ENCODE measurements at places on chromosomes 12 and 14. TPM values are rescaled to one million over a fixed set of nuclear protein-coding genes. Genes with fewer than 3 reads are reported as not detected.

PLEKHD1 gene
- total RNA-seq = 0.14 TPM

DNA sequence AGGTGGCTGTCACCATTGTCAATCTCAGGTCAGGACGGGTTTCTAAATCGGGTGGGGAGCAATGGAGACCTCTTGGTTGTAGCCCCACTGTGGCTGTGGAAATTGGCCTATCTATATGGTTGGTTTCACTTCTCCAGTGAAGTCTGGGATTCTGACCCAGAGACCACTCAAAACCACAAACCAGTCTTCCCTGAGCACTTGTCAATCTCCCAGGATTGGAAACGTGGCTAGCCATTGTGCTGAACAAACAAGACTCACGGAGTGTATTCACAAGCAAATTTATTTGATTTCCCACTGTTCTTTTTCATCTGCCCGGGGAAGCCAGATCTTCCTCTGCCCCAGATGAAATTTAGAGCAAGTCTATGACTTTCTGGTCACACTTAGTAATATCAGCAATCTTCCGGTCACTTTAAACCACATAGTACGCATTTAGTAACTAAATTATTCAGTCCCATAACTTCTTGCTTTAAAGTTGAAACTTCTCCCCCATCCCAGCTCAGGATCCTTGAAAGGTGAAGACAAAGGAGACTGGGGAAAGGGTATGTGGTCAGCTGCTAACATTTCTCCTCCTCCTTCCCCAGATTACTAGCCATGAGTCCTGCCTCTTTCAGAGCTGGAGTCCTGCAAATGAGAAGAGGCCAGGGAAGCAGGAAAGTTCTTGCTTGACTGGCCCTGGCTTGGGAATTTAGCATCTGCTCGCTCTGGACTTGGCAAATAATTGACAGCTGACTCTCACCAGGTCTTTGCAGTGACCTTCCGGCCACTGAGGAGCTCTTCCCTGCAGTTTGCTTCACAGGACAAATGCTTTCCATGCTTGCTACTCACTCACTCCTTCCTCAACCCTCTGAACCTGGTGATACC is 123.2 kb upstream of the MAX start:
- H3K27ac ChIP-seq = peak overlapping the region; percentile 52
- H3K36me3 ChIP-seq = no peaks in the 10 kb centered on the region
- H3K4me1 ChIP-seq = peaks cover 57% of the 10 kb centered on the region
- no peak overlapping the region for H3K4me3 ChIP-seq
- H3K27me3 ChIP-seq = no peaks in the 10 kb centered on the region
- no peak for DNase-seq

DNA sequence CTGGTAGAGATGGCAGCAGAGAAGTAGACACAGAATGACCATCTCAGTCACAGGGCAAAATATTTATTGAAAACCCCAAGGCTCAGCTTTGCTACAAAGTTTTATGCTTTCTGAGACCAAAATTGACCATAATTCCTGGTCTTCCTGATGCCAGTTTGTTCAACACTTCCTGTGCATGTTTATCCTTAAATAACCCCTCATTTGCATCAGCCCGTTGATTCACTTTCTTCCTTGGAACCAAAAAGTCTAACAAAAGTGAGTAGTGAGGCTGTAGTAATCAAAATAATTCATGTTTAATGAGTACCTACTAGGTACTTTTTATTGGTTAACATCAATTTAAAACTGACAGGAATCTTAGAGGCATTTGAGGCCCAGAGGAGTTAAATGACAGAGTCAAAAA is 51.7 kb downstream of the TRHDE start:
- H3K36me3 ChIP-seq = no peaks in the 10 kb centered on the region
- H3K4me1 ChIP-seq = no peaks in the 10 kb centered on the region
- DNase-seq = no peak
- no peaks in the 10 kb centered on the region for H3K27me3 ChIP-seq

SPX gene
- 0.19 TPM for total RNA-seq

DNA sequence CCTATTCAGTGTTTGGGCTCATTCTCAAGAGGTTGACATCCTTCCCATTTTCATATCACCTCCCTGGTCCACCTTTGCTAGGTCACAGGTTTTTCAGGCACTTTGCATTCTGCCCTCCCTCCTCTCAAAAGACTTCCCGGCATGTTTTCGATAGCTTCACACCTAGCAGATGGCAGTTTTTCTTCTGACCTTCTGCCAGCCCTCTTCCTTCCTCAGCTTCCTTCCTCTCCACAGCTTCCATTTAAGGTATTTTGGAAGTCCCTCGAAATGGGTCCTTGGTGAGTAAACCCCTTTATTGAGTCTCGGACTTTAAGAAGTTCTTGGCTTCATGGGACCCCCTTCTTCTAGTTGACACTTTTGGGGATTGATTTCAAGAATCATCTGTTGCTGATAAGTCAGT is 358.0 kb downstream of the RGS6 start:
- H3K27me3 ChIP-seq = peaks cover 8% of the 10 kb centered on the region
- peaks cover 4% of the 10 kb centered on the region for H3K4me1 ChIP-seq
- H3K36me3 ChIP-seq = peaks cover 15% of the 10 kb centered on the region
- no peak overlapping the region for H3K27ac ChIP-seq
- DNase-seq = no peak

BCL7A gene
- 57.4 TPM for total RNA-seq

TMX1 gene
- 61.9 TPM for total RNA-seq

AJUBA gene
- total RNA-seq = 33.1 TPM

KRT6C gene
- not detected for total RNA-seq

ASB2 gene
- 3.5 TPM for total RNA-seq

DNA sequence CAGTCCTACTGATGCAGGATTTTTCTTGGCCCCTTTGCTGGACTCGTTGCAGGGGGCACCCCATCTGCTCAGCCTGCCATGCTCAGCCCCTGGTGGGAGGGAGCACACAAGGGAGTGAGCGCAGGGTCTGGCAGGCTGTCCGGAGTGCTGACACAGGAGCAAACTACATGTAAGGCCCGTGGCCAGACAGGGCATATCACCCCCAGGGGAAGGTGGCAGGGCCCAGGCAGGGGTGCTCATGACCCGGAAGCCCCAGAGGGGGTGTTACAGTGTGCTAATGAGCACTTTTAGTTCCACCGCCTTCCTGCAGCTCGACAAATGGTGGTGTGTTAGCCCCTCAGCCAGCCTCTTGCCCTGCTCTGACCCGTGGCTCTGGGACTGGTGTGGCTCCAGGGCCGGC is 645.6 kb upstream of the TMEM132C start:
- no peaks in the 10 kb centered on the region for H3K27me3 ChIP-seq
- no peaks in the 10 kb centered on the region for H3K4me1 ChIP-seq
- no peak overlapping the region for H3K4me3 ChIP-seq
- no peak for DNase-seq
- no peak overlapping the region for H3K27ac ChIP-seq
- no peaks in the 10 kb centered on the region for H3K36me3 ChIP-seq

DNA sequence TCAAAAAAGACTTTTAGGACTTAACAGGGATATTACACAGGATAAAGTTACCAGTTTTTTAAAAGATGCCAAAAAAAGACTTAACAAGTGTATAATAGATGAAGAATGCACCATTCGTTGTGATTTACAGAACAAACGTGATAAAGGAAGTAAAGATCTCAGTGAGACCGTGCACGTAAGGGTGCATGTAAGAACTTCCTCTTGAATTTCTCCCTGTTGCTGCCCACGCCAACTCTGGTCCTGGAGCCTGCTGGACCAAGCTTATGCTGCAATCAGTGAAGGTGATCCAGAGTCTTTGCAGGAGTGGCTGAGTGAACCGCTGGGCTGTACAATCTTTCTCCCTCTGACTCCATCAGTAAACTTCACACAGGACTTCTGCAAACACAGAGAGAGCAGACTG is 593.7 kb downstream of the TMEM121 start:
- H3K4me1 ChIP-seq = no peaks in the 10 kb centered on the region
- H3K4me3 ChIP-seq = no peak overlapping the region
- no peak for DNase-seq
- H3K27me3 ChIP-seq = no peaks in the 10 kb centered on the region

Measured in neural crest cell (in vitro differentiated cells).